GM12878 (cell line): ENCODE measurements at places on chromosomes 1 and 21.

GRCh38 chr1:234942879-234943506 is 185.6 kb downstream of the TOMM20 start:
- no peak for DNase-seq

GRCh38 chr1:222048094-222048595 is 306.3 kb upstream of the DUSP10 start:
- DNase-seq, result peak; percentile 54

- peak; percentile 56 for DNase-seq
These were observed 844 bp downstream of the NIBAN1 start for GRCh38 chr1:184973272-184974055.

DNA sequence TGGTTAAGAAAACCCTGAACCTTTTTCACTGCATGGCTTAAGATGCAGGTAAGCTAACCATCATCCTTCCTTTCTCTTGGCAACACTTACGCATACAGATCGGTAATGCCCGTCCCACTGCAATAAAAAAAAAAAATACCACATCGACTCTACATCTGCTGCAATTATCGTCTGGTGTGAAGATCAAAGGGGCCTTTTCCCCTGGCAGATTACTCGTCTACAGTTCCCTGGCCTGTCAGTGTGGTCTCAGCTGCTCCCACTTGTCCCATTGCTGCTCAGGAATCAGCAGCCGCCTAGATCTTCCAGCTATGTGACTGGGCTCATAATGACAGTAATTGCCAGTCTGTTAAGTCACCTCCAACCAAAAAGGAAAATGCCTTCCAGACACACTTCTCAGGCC is 133.1 kb downstream of the SETD4 start:
- DNase-seq, result no peak

- DNase-seq, result no peak
These were observed 968 bp downstream of the CSMD2 start for GRCh38 chr1:34163792-34164731.
